GM12891 (cell line): ENCODE measurements at places on chromosomes 3 and 15.
A peak's percentile ranks its signal among the peaks of the same experiment; 100 is the strongest.

DNA sequence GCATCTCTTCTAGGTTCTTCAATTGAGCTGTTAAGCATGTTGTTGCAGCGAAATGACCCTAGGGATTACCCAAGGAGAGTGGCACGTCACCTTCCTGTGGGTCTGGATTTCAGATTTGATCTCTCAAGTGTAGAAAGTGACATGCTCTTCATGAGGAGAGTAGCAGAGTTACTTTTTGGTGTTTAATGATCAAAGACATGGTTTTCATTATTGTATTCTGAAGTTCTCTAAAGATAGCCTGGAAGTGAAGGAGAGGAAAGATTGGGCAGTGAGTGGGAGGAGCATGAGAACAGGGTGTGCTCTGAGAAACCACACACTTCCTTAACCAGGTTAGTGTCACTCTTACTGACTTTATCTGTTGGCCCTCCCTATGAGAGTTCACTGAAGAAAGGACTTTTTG is 153.6 kb downstream of the AKAP13 start:
- no peak for DNase-seq

DNA sequence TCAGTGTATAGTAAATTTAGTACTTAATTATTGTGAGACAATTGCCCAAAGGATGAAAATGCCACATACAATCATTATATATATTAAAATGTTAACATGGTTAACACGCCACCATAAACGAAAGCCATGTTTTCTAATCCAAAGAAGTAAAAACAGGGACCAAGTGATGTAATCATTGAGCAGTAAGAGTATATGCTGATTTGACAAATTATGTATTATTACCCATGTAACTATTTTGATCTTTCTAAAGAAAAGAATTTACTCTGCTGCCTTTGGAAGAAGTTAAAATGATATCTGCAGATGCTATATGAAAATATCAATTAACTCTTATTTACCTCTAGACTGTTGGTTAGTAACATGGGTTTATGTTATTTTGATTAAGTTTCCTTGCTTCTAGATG is 150.2 kb downstream of the NAALADL2 start:
- DNase-seq: no peak

GRCh38 chr15:35926007-35926380 is 380.0 kb upstream of the DPH6 start:
- no peak for DNase-seq

DNA sequence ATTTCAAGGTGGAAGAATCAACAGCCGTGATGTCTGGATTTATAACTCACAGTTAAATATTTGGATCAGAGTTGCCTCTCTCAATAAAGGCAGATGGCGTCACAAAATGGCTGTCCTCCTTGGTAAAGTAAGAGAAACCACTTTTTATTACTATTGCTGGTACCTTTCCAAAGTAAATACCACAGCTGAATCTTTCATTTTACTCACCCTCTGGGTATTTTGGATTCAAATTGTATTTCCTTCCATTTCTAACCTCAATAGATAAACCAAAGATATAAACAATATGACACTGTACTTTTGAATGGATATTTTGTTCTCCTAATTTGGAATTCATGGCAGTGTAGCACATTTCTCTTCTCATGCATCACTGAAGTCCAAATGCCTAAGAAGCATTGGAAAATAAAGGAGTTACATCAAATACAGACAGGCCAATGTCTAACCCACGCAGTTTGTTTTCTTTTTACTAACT is 29.5 kb downstream of the KLHL24 start:
- DNase-seq: no peak

- peak; percentile 66 for DNase-seq
These were observed 31.1 kb downstream of the UMPS start for GRCh38 chr3:124761250-124761796.

DNA sequence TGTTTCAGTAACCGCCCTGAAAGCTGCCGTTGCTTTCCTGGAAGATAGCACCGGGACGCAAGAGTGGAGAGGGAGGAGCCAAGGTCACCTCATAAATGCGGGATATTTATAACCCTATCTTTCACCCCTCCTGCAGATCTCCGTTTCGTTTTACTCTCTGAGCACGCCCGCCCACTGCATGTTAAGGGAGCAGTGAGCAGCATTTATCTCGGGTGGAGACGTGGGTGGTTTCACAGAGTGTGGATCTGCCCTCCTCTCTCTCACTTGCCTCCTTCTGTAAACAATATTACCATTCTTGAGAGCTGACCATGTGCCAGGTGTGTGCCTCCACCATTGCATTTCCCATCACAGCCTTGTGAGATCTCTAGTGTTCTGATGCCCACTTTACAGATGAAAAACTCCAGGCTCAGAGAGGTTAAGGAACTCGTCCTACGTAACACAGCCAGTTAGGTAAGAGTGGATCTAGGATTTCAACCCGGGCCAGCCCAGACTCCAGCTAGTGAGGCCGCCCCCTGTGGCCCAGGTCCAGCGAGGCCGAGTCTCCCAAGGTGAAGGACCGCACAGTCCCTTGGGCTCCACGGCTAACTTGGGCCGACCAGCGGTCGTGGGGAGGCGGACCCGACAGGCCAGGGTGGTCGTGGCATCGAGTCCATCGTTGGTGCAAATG is 16.9 kb upstream of the SEMA4B start:
- DNase-seq: no peak

DNA sequence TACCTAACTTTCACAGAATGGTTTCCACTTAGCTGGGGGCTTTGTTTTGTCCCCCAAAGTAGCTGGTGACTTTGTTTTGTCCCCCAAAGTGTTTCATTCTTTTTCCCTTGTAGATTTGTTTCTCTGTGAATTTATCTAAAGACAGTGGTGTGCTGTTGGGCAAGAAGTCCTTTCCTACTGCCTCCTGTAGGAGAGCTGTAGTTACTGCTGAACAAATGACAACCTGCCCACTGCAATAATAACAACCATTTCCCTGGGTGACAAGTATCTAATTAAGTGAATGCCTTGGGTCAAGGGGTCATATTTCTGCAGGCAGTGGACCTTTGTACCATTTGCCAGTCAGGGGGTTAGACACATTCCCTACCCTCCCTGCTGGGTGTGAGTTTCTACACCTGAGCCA is 125.4 kb upstream of the BFSP2 start:
- no peak for DNase-seq

- DNase-seq: no peak
These were observed 14.2 kb upstream of the CLEC3B start for GRCh38 chr3:45011756-45012508.

GRCh38 chr3:141963301-141963700 is 86.9 kb downstream of the ATP1B3 start:
- no peak for DNase-seq

DNA sequence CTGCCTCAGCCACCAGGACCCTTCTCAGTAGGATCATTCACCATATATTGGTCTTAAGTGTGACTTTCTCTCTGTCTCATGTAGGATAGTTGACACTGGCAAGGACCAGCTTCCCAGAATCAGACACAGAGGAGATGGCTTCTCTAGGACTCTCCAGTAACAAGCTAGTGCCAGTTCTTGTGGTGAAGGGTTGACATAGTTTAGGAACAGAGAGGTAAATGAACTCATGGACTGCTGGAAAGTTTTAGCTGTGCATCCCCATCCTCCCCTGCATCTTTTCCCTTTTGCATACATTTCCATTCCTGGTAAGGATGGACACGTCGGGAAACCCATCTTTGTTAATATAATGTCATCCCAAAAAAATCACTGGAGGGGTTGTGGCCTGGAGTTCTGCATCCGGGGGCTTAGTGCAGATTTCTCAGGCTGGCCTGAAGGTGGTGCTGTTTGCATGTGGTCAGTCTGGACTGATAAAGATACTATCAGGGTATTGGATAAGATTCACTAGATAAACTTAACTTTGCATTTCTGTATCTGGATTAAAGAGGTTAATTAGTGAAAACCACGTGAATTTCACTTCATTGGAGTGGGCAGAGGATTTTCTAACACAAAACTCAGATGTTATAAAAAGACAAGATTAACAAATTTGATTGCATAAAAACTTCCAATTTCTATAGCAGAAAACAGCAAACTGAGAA is 110.8 kb downstream of the TBC1D2B start:
- DNase-seq: no peak

DNA sequence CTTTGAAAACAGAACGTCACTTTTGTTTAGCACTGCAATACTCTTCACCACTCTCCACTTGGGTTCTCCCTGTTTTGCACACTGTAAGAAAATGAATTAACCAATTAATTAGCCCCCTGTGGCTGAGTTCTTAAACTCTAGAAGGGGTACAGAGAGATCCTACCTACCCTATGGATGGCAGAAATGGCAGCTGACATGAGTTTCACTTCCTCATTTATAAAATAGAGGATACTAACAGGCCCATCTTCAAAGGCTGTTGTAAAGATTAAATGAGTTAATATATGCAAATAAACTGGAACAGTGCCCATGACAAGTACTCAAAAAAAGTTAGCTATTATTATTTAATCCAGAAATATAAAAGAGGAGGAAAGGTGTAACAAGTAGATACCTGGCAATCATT is 36.9 kb downstream of the SUCLG2 start:
- no peak for DNase-seq

GRCh38 chr3:31002730-31003129 is 108.3 kb upstream of the GADL1 start:
- no peak for DNase-seq

DNA sequence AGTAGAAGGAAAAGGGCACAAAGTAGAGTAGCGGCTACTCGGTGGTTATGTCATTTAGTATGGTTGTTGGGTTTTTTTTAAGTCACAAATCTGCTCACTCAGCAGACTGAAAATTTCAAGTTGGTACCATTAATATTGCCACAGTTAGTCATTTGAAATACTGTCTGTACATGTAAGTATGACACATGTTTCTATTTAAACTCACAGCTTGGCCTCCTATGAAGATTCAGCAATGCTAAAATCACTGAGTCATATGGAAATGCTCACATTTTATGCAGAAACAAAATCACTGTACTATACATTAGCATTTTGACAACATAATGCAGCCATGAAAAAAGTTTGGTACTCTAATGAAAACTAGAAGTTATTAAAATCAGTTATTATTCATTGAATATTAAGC is 571.9 kb downstream of the TAFA4 start:
- DNase-seq: no peak

DNA sequence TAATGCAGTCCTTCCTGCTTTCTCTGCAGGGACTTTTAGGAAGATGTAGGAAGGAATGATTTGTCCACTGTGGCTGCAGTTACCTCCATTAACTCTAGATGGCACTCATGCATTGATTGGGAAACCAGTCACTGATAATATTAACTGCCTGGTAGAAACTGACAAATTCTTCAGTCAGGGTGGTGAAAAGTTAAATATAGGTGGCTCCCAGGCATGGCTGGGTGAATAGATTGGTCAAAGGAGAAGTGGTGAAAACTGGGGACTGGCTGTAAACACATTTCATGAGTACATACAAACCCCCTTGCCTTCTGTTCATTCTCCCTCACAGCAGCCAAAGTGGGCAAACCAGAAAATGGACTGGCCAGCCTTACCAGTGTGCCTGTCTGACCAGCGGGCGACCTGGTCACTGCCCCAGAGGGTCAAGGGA is 333.4 kb downstream of the THSD4 start:
- no peak for DNase-seq

DNA sequence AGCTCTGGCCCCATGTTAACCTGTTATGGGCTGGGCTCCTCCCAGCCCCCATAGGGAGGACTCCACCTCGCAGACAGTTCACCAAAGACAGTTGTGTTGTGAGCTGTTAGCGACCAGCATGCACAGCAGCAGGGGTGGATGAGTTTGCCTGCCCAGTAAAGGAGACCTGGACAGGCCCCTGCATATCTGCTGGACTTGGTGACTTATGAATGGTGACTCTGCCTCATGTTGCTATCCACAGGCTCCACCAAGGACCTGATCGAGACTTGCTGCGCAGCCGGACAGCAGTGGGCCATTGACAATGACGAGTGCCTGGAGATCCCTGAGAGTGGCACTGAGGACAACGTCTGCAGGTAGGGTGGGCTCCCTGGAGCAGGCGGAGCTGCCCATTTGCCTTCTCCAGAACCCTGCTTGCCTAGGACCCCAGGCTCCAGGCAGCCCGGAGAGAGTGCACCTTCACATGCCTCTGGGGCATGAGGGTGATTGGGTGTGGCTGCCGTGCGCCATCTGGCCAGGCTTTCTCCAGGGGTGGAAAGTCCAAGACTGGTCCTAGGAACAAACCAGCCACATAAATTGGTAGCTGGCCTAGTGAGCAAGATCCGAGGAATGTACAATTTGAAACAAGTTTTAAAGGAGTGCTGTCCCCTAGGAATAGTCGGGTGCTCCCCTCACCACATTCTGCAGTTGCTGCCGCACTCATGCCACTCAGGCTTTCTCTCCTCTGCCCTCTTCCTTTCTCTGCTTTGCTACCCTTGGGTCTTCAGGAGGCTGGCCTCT is 59.1 kb downstream of the FBLN2 start:
- DNase-seq: no peak

- no peak for DNase-seq
These were observed 7.1 kb upstream of the YEATS2 start for GRCh38 chr3:183690402-183690995.

- DNase-seq: peak; percentile 35
These were observed 41.3 kb downstream of the GLDN start for GRCh38 chr15:51382787-51383186.

GRCh38 chr3:194339356-194339755 is 11.8 kb downstream of the CPN2 start:
- DNase-seq: no peak

GRCh38 chr3:172129850-172130716 is 90.7 kb downstream of the FNDC3B start:
- no peak for DNase-seq

DNA sequence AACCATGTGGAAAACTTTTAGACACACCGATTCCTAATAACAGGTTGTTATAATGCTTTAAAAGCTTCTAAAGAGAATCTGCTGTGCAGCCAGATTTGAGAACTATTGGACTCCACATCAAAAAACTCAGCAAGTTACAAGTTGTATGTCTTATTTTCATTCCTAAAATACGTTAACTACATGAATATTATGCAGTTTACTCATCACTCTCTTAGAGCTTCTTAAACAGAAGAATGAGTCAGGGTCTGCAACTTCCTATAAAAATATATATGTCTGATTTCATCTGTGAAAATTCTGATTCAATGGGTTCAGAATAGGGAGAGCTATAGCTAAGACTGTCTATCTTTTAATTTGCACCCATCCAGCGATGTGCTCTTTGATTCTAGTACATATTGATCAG is 244.2 kb upstream of the EPHA3 start:
- no peak for DNase-seq

DNA sequence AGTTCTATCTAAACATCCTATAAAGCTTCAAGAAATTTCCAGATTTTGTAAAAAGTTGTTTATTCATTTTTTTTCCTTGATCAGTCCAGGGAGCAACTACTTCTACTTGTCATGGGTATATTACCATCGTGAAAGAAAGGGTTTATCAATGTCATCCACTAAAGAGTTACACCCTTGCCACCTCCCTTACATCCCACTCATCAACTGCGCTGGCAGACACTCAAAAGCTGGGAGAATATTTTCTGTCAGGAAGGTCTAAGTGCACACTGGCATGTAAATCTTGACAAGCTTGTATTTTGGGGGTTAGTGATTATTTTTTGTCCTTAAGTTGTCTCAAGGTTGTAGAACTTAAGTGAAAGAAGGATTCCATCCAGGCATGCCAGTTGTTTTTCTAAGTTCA is 188.3 kb upstream of the ARL6 start:
- DNase-seq: no peak

GRCh38 chr15:79028411-79028964 is 62.1 kb downstream of the RASGRF1 start:
- DNase-seq: peak; percentile 59
